ENCODE measurements at places on chromosomes 2 and 18.

GRCh38 chr2:74515981-74516633 is 1.9 kb downstream of the TLX2 start:
- peak; percentile 83 for DNase-seq

DNA sequence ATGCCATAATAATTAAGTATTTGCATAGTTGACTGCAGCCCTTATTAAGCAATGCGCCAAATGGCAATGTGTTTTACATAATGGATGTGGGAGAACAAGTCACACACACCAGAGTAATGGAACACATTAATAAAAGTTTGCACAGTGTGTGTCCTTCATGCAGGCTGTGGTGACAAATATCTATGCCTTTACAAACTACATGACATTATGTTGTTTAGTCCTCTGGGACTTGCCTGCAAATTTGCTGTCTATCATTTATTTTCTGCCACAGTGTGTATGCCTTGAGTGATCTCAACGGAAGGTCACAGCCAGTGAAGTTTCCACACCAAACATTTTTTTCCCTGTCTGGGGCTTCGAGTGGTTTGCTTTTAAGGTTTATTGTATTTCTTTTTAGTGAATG is 175.2 kb upstream of the TMEFF2 start:
- DNase-seq: no peak

DNA sequence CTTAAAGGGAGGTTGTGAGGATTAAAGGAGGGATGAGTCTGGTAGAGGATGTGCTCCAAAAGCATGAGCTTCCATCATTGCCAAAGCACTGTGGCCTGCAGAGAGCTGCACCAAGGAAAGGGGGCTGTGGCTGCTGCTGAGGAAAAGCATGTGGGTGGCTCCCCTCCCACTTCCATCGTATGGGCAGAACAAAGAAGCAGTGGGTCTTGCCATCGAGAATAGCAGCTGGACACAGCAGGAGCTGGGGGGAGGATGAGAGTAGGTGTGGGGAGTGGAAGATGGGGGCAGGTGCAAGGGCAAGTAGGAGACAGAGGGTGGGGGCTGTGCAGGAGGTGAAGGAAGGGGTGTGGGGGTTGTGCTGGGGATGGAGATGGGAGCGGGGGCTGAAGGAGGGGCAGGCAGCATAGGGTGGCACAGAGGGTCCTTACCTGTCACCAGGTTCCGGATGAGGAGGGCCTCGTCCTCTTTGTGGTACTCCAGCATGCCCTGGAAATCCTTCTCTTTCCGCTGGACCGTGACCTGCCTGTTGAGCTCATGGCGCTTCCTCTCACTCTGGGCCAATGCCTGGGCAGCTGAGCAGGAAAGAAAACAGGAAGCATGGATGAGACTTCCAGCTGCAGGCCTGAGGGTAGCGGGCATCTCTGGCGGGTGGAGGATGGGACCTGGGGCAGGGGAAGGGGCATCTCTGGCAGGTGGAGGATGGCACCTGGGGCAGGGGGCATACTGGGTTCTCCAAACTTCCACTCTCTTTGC is 33.6 kb upstream of the ACAA2 start:
- DNase-seq: no peak

- DNase-seq: no peak
Observed at GRCh38 chr2:226905718-226906117, 69.9 kb downstream of the RHBDD1 start.

DNA sequence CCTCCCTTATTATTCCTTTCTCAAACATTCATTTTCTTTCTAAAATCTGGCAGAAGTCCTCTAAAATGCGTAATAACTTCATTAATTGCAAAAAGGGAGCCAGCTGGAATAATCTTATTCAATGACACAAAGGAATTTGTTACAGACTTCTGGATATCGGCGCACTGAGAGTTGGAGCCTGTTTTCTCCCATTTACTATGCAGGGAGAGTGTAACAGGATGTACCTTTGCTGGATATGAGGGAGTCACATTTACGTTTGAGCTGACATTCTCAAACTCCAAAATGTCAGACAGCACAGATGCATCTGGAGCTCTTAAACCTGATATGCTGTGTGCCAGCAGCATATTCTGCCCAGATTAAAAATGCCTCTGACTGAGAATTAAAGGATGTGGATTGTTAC is 275.3 kb downstream of the TMX3 start:
- DNase-seq: no peak

DNA sequence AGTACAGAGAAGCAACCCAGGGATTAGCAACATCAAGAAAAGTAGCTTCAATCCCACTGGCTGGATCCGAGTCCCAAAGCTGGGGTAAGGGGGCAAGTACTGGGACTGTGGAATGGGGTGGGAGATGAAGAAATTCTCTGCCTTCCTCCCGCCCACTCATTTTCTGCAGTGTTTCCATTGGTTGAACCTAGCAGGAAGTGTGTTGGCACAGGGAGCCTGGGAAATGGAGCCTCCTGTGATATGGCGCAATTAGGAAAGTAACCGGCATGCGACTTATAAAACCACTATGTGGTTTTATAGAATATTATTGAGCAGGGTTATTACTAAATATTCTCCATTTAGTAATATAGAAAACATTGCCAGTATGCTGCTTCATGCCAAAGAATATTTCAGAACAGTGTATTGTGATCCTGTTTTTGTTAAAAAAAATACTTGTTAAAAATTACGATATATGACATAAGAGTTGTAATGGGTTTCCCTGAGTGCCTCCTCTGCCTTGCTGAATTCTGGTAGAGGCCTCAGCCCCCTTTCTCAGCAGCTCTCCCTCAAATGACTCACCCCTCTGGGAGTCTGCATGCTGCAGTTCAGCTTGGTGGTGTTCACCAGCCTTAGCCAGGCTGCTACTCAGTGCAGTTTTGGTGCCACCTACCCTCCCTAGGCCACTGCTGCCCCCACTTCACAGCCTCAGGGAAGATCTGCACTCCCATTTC is 60.5 kb downstream of the HK2 start:
- DNase-seq: no peak

- DNase-seq: no peak
Observed at GRCh38 chr2:100810603-100811145, 9.3 kb upstream of the NPAS2 start.

- DNase-seq: no peak
Observed at GRCh38 chr2:23385748-23386338, 864 bp downstream of the KLHL29 start.

DNA sequence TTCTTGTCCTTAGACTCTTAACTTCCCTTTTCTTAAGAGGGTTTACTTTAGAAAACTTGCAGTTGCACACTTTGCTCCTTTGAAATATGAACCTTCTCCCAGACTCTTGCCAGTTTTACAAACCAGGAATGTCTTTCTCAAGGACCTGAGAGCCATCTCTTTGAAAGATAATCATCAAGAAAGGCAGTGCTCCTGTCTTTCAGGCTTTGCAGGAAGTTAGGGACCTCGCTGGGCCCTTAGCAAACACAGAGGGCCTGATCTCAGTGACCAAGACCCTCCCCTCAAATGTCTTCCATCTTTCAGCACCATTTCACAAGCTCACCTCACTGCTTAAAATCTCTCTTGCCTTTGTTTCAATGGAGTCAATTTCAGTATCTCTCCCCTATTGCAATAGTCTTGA is 32.0 kb upstream of the NYAP2 start:
- DNase-seq: no peak

DNA sequence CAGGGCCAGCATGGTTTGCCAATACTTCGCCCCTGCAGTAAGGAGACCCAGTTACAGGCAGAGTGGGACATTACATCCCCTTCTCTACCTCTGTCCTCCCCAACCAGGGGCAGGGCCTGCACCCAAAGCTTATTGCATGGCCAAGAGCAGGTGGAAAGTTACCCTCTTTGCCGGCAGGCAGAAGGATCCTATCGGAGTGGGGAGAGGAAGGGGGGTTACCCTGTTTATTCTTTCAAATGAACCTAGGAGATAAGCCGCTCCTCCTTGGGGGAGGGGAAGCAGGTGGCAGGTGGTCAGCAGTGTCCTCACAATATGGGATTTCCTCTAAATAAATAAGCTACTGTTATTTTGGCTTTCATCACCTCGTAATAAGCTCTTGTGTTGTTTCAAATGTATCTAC is 53.9 kb downstream of the SPATS2L start:
- DNase-seq: no peak

DNA sequence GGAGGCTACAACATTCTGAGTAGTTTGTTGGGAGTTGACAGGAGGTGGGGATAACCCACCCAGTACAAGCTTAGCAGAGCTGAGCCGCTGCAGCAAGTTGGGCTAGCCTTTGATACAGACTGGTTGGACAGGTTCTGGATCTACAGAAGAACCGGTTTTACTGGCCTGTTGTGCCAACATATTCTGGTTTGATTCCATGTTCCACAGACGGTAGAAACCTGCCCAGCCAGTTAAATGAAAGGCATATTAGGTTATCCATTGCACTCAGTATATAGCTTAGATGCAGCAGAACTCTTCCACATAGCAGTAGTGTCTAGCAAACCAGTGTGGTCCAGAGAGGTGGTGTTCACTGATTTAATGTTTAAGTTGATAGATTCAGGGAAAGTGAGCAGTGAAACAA is 19.3 kb upstream of the RBBP8 start:
- DNase-seq: no peak

DNA sequence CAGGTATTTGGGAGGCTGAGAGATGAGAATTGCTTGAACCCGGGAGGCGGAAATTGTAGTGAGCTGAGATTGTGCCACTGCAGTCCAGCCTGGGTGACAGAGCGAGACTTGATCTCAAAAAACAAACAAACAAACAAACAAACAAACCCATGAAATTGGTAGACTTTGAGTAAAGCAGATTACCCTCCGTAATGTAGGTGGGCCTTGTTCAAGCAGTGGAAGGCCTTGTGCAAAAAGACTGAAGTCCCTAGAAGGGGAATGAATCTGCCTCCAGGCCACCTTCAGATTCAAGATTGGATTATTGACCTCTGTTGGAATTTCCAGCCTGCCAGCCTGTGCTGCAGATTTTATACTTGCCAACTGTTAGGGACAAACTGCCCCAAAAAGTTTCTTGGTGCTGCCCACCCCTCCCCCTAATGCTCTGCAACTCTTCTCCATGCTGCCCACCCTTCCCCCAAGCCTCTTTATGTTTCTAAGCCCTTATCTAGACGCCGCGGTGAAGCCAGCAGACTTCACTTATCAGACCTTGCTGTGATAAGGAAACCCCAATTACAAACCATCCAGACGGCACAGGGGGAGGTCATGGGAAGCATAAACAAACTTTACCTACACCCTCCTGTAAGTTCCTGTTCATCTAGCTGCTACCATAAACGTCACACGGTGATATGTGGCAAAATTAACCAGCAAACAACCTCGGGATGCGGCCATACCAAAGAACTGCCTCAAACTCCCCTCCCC is 17.0 kb downstream of the CYP27A1 start:
- no peak for DNase-seq

DNA sequence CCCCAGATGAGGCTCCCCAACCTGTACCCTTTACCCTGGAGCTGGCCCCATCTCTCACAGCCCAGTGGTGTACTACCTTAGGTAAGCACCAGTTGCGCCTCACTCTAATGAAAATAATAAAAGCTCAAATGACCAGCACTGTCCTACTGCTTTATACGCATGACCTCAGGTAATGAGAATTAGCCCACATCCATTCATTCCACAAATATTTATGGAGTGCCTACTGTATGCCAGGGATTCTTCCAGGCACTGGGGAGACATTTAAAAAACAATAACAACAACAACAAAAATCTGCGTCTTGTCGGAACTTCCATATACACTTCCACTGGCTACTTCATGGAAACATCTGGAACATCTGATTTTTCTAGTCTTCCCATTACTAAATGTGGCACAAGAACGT is 20.8 kb downstream of the HPCAL1 start:
- DNase-seq: no peak

GRCh38 chr2:233349005-233349998 is 5.0 kb upstream of the DGKD start:
- no peak for DNase-seq

DNA sequence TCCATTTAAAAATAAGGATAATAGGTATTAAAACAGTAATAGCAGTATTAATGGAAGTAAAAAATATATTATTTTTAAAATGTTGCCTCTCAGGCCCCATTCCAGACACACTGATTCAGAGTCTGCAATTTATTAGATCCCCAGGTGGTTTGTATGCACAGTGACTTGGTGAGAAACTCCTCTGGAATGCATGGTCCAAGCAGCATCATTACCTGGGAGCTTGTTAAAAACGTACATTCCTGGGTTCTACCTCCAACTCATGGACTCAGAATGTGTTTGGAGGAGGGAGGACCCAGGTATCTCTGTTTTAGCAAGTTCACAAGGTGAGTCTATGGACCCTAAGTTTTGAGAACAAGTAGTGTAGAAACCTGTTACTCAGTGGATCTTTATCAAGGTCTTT is 95.6 kb downstream of the ITGA4 start:
- no peak for DNase-seq

DNA sequence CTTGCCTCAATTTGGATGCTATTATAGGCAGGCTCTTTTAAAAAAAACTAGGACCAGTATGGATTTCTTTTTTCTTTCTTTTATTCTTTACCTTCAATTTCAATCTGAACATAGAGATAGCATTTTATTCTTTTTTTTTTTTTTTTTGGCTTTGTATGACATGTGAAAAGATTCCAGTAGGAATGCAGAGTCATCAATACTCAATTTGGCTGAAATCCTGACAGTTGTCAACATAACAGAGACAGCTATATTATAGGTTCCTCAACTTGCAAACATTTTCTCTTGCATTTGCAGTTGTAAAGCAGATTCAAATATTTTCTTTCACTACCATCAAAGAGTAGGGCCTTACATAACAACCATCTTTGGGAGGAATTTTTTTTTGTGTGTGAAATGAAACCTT is 334.4 kb downstream of the LRP1B start:
- DNase-seq: no peak

All from CD4-positive, alpha-beta T cell treated with Interleukin-10 for 1 hour (primary cell).